G401 (cell line): ENCODE measurements at places on chromosomes 1 and 21.

DNA sequence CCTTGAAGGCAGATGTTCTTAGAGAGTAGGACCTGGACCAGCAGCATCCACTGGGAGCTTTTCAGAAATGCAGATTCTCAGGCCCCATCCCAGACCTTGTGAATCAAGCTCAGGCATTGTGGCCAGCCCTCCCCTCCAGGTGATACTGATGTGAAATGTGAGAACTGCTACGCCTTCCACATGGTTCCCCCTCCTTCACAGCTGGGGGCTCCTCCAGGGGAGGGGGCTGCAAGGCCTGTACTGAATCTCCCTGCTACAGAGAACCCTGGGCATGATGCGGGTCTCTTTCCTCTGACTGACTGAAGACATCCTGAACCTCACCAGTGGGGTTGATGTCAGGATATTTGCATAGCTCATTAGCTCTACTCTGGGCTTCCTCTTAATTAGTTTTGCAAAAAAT, 141.8 kb upstream of the CSF3R start:
- no peak for DNase-seq

DNA sequence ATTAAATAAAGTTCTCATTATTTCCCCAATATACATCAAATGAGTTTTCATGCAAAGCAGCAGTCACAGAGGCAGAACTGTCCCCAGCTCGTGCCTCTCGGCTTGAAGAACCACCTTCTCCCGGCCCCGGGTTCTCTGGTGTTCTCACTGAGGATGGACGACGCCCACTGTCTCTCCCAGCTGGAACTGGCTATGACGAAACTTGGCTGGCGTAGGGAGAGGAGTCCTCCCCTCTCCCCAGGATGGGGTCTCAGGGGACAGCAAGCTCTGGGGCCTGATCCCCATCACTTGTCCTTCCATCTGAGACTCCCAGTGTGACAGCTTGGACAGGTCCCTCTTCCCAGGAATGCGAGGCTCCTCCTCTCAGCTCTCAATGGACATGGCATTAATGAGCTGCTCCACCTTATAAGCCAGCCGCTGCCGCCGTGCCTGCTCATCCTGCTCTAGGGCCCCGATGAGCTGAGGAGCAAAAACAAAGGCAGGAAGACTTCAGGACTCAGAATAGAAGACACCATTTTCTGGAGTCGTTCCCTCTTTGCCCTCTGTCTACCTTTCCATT, 116.0 kb upstream of the CD34 start:
- DNase-seq, result no peak

GRCh38 chr1:118767971-118768370, 220.2 kb downstream of the TBX15 start:
- DNase-seq, result no peak

GRCh38 chr1:245319094-245319493, 164.3 kb downstream of the KIF26B start:
- no peak for DNase-seq

- DNase-seq, result peak; percentile 40
These were observed 1.5 kb downstream of the AJAP1 start for GRCh38 chr1:4655674-4656532.

- DNase-seq, result peak; percentile 33
These were observed 2.9 kb downstream of the BLACAT1 start for GRCh38 chr1:205452933-205453332.

- DNase-seq, result no peak
These were observed 18.0 kb downstream of the PACC1 start for GRCh38 chr1:212396638-212397037.

DNA sequence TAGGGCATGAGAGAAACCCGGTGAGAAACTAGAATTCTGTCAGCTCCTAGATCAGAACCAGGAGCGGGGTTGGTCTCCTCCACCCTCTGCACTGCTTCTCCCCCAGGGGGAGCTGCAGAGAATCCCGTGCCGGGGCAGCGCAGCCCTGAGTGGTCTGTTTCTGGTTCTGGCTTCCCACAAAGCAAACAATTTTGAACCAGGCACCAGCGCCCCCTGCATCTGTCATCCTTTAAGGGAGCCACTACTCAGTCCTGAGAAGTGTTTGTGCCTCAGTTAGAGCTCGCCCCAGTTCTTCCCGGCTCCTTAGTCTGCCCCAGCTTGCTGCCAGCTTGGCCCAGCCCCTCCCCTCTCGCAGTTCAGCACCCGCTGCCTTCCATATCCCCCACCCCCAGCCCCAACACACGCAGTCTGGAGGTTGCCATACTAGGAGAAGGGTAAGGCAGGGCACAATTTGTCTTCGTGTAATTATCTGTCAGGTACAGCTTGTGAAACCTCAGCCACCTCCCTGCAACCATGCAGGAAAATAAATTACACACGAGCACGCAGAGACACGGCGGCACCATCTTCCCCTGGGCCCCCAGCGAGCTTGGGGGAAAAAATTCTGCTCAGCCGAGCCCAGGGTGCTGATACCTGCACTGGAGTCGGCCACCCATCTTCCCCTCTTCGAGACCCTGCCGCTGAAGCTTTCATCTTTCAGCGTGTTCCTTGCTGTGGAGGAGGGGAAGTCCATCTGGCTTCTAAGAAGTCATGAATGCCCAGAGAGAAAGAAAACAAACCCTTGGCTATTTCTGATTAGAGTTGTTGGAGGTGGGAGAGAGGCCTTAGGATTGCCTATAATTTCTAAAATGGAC, 62.6 kb upstream of the CD1D start:
- peak; percentile 26 for DNase-seq

GRCh38 chr1:209667708-209668107, 7.5 kb upstream of the G0S2 start:
- no peak for DNase-seq

DNA sequence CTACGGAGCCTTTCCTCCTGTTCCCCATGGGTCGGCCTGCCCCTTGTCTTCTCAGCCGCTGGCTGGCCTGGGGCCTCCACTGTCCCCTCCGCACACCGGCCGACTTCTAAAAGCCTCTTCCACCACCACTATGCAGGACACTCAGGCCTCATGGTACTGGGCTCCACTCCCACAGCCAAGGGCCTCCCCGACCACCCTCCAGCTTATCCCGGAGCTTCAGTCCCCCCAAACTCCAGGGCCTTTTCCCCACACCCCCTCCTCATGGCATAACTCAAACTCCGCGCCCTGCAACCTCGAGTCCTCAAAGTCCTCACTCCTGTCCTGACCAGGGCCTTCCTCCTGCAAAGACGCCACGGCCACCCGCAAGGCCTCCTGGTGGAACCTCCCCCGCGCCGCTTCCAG, 2.0 kb downstream of the LRRC41 start:
- no peak for DNase-seq

DNA sequence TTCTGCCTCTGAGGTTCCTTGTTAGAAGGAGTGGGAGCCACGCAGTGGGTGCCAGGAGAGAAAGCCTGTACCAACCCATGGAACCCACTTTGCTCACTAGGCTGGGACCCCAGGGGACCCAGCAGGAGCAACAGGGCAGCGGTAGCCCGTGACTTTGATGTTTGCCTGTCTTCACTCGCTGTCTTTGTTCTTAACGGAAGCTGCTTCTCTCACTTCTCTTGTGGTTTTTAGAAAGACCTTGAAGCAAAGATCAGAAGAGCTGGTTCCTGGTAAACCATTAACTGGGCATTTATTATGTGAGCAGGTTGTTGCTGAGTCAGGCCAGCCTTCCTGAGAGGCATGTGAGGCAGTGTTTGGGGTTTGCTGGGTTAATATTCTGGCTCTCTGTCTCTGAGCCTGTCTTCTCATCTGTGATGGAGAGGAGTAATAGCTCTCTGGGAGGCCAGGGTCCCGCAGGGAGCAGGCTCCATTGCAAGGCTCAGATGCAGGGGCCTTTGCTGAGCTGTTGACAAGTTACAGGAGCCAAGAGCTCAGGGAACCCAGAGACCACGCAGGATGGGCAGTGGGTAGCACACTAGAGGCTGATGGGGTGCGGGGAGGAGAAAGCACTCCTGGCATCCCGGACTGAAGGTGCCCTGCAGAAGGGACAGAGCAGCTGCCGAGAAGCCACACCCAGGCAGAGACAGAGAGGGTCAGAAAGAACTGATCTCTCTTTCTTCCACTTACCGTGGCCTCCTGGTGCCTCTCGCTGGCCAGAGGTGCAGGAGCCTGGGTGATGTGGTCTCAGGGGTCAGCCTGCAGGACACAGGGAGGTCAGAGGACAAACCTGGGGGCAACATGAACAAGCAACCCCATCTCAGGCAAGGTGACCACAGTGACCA, 367.5 kb upstream of the C1orf174 start:
- no peak for DNase-seq

- no peak for DNase-seq
These were observed 13.5 kb upstream of the TEKT2 start for GRCh38 chr1:36070349-36070748.

GRCh38 chr1:244118109-244118761, 67.2 kb downstream of the ZBTB18 start:
- DNase-seq, result peak; percentile 66

- DNase-seq, result no peak
These were observed 11.7 kb downstream of the RUNX1 start for GRCh38 chr21:35037384-35037765.

DNA sequence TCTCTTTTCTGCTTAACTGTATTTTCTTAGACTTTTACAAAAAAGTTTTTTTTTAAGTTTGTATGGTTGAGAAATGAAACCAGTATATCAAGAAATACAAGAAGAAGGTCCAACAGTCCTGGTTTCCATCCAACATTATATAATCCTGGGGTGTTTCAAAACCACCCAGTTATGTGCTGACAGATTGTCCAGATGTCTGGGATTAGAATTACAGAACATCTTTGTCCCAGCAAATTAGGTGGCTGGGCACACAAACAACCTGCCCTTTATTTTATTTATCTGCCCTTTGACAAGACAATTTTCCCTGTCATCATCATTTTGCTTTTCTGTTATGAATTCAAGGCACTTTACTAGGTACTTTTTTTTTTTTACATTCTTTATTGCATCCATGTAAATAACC, 622.1 kb downstream of the PLPP3 start:
- DNase-seq, result no peak

GRCh38 chr1:57172040-57172439, 206.2 kb upstream of the C8B start:
- DNase-seq, result no peak

- no peak for DNase-seq
These were observed 74.4 kb downstream of the CLCA4 start for GRCh38 chr1:86621286-86621685.

DNA sequence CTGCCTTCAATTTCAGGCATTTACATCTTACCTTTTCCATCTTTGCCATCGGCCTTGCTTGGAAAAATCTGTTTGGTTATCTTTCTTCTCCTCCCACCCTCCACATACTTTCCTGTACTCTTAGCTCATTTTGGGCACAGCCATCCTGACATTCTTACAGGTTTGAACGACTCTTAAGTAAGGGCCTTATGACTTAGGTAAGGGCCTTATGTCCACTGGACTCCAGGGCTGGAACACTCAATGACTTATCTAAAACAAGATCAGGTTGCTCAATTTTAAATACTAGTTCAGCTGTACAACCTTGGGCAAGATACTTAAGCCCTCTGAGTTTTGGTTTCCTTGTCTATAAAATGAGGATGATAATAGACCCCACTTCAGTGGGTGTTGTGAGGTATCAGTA, 40.9 kb downstream of the C1orf21 start:
- no peak for DNase-seq

DNA sequence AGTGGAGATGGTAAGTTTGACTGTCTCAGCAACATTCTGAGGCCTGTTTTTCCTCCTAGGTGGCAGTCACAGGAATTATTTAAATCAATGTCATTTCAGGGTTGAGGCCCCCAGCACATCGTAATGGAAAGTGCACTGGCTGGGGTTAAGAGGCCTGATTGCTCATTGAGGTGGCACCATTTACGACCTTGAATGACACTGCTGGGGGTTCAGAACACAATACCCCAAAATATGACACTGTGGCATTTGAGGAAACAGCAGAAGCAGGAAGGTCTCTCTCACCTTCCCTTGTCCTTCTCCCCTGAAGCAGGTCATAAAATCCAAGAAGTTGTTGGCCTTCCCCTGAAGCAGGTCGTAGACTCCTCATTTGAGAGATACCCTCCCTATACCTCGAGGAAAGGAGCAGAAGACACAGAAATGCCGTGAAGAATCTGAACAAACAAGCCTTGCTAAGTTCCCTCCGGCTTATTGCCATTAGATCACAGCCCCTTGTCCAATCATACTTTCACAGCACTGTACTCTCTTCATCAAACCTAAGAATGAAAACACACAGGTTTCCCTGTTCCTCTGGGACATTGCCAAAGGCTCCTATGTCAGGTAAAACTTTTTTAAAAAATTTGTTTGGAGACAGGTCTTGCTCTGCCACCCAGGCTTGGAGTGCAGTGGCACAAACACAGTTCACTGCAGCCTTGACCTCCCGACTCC, 71.3 kb downstream of the S1PR1 start:
- DNase-seq, result no peak

GRCh38 chr1:114632427-114632826, 37.4 kb downstream of the DENND2C start:
- DNase-seq, result no peak

GRCh38 chr1:178477841-178478240, 18.9 kb downstream of the CLEC20A start:
- no peak for DNase-seq

DNA sequence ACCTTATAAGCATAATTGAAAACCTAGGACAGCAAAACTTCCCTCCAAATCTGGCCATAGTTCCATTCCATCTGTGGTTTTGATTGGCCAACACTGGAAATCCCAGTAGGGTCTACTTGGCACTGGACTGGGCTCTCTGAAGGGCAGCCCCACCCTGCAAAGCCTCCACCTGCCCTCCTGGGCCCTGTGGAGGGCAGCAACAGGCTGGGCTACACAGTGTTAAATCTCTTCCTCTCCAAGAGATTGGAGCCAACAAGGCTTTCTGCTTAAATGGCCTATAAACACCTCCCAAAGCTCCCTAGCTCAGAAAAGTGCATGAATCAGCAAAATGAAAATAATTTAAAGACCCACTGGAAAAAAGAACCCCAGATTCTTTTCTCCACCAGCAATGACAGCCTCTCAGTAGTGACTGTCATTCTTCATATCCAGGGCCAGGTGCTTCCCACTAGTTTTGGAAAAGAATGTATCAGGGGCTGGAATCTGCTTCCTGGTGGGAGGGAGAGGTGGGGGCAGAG, 58.5 kb downstream of the BEND5 start:
- DNase-seq, result no peak

GRCh38 chr1:225735252-225736149, 42.1 kb upstream of the SRP9 start:
- DNase-seq, result no peak

- no peak for DNase-seq
These were observed 55.9 kb downstream of the SETD4 start for GRCh38 chr21:36004441-36004840.

- DNase-seq, result no peak
These were observed 669.9 kb upstream of the NR5A2 start for GRCh38 chr1:199357599-199357998.

- DNase-seq, result no peak
These were observed 66.4 kb downstream of the RGS13 start for GRCh38 chr1:192702212-192702902.

DNA sequence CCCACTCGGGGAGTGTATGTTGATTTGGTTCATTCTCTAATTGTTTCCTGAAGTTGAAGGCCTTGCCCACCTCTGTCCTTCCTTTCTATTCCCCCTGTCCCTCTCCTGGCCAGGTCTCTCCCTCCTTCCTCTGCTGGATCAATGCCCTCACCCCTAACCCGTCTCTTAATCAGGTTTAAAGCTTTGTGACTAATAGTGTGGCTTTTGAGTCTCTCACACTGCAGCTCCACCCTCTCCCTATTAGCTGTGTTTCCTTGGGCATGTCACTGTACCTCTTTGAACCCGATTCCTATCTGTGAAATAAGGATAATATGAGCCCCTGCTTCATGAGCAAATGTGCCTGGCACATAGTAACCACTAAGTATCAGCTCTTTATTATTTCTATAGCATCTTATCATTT, 20.5 kb downstream of the AHDC1 start:
- no peak for DNase-seq

- DNase-seq, result no peak
These were observed 400 bp upstream of the COG2 start for GRCh38 chr1:230641900-230642262.

- DNase-seq, result no peak
These were observed 1329.6 kb downstream of the KCNT2 start for GRCh38 chr1:195278644-195279043.
